ENCODE measurements at places on chromosomes 12 and 14.
A peak's percentile ranks its signal among the peaks of the same experiment; 100 is the strongest.

DNA sequence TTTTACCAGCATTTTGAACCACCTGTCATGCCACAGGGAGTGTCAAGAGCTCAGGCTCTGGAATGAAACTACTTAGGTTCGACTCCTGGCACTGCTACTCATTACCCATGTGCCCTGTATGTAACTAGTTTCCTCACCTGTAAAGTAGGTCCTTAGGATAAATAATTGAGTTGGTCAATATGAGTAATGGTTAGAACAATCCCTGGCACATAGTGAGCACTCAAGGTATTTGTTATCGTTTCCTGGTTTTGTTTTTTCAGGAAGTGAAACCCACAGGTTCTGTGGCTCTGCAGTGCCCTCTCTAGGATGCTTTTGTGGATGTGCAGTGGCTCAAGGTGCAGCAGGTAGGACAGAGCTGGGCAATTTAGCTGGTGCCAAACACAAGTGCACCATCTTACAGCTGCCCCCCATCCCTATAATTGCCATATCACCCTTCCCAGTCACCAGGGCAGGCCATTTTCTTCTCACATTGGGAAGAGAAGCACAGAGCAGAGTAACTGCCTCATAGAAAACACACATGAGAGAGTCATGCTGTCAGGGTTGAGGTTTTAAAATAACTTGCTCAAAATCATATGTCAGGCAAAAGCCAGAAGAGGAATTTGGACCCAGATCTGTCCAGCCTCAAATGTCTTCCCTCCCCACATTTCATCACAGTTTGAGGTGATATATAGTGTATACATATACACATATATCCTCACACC lies 297.5 kb downstream of the RPAP3 start:
- no peak for DNase-seq

GRCh38 chr12:84585776-84586395 lies 326.7 kb downstream of the SLC6A15 start:
- no peak for DNase-seq

- DNase-seq = no peak
Measured at GRCh38 chr14:44820230-44820964, 141.3 kb downstream of the KLHL28 start.

DNA sequence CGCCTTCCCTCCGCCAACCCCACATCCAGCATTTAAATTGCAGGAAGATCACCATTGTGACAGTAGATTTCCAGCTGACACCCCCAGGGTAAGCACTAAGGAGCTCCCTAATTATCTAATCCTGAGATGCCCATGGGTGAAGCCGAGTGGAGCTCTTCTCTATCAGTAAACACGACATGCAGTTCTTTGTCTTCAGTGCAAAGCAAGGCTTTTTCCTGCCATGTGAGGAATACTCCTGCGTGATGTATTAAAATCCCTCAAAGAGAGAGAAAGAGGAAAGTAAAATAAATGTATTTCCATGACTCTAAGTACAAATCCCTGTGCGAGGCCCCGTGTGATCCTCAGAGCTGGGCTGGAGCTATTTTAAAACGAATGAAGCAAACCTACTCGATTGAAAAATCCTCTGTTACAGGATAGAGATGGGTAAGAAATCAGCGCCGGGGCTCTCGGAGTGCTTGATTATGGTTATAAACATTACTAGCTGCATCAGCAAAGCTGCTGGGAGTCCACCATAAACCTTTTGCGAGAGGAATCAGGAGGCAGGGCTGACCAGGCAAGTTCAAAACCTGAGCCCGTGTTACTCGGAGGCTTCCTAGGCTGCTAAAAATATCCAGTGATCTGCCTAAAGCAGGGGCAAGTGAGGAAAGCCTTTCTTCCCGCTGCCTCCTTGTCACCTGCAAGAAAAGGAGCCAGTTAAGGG lies 61.5 kb downstream of the MAP1LC3B2 start:
- DNase-seq = no peak

GRCh38 chr14:64910847-64911495 lies 3.3 kb upstream of the CHURC1 start:
- DNase-seq = peak; percentile 6

- DNase-seq = no peak
Measured at GRCh38 chr12:19239616-19240234, 110.2 kb downstream of the PLEKHA5 start.

DNA sequence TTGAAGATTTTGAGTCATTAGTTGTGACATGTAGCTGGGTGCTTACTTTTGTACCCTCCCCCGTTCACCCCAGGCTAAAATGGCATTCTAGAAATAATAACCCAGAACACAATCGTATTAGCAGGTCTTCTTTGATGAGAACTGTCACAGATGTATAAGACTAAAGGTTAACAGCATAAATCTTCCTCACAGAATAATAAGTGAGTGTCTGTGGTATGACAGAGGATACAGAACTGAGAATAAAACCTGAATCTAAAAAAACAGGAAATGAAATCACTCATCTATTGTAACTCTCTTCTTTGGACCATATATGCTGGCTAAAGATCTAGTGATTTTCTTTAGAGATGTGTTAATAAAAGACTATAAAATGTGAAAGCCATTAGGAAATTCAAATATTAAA lies 746.6 kb downstream of the LRFN5 start:
- no peak for DNase-seq

DNA sequence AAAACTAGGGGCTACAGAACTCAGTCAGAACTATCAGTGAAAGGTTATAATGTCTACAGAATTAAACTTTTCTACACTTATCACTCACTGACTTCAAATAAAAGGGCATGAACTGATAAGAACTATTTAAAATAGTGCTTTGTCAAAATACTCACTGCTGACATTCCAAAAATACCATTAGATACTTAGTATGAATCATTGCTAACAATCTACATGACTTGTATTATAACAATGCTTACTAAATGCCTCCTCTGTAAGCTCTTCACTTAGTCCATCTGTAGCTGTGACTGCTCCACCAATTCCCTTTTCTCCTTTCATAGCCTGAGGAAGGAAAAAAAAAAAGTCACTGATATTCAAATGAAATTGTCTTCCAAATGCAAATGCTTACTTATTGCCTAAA lies 17.0 kb downstream of the NFYB start:
- DNase-seq = no peak

- no peak for DNase-seq
Measured at GRCh38 chr12:92860521-92860920, 68.6 kb downstream of the EEA1 start.

- no peak for DNase-seq
Measured at GRCh38 chr12:48296586-48297282, 54.0 kb downstream of the ZNF641 start.

- DNase-seq = no peak
Measured at GRCh38 chr12:77842430-77842829, 11.7 kb downstream of the NAV3 start.

DNA sequence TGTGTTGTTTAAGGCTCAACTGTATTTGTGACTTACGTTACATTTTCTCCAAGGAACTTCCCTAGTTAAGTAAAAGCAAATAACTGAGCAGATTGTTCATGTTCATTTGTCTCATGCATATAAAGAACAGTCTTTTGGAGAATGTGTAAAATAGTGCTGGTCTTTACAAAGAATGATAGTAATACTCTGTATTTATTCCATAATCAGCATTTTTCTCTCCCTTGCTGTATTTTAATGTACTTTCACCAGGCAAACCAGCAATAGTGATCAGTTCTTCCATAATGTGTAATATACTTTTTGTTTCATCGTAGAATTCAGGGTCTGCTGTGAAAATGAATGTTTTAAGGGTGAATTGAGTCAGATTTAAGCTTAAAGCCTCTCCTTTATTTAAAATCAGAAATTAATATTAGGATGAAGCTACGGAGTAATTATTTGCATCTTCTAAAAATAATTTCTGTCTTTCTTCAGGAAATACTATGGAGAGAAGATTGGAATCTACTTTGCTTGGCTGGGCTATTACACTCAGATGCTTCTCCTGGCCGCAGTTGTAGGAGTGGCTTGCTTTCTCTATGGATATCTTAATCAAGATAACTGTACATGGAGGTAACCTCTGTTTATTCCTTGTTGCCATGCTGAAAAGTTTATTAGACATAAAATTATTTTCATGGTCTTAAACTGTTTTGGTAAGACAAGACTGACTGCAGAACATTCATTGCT lies 141.1 kb downstream of the ANO6 start:
- DNase-seq = no peak

DNA sequence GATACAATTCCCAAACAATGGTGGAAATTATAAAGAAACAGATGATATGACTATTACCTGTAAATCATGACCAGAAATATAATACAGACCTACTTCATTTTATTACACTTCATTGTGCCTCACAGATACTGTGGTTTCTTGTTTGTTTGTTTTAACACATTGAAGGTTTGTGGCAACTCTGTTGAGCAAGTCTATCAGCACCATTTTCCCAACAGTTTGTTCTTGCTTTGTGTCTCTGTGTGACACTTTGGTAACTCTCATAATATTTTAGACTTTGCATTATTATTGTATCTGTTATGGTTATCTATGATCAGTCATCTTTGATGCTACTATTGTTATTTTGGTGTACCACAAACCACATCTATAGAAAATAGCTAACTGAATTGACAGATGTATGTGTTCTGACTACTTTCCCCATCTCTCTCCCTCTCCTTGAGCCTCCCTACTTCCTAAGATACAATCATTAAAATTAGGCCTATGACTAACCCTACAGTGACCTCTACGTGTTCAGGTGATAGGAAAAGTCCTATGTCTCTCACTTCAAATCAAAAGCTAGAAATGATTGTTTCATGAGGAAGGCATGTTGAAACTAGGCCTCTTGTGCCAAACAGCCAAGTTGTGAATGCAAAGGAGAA lies 49.1 kb downstream of the FBXO33 start:
- no peak for DNase-seq

DNA sequence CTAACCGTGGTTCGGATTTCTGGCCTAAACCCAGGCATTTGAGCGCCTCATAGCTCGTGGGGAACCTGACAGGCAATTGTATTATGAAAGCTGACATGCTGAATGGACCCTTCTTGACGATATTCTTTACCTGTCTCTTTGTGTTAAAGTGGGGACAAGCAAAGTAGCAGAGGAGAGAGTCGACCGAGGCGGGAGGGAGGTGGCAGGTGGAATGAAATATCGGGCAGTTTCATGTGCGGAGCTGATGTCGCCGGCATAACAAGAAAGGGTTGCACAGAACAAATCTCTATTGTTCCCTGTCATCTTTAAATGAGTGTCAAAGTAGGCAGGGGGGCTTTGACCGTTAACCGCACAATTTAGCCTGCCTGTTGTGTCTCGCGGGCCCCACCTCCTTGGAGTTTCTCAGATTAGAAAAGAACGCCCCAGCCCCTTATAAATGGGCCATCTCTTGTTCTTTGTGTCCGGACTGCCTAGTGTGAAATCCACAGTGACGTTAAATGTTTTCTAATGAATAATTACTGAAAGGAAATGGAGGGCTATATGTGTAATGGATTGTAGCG lies 11.5 kb downstream of the MYO1H start:
- no peak for DNase-seq

- DNase-seq = no peak
Measured at GRCh38 chr14:33307691-33308251, 369.1 kb downstream of the NPAS3 start.

Data from NCI-H526 treated with DMSO at 0.1 percent for 48 hours (cell line).